ENCODE measurements at places on chromosomes 7 and 10. TPM values are rescaled to one million over a fixed set of nuclear protein-coding genes. Genes with fewer than 3 reads are reported as not detected.

Gene SPDYE6
- not detected for total RNA-seq

Gene INMT
- total RNA-seq, result 35.5 TPM

Gene ST8SIA6
- total RNA-seq, result 0.52 TPM

Gene MKX
- 5.2 TPM for total RNA-seq

Gene MRLN
- total RNA-seq, result 156 TPM

Gene HOXA11
- total RNA-seq, result 2.1 TPM

Gene BCL7B
- 6.8 TPM for total RNA-seq

Gene HOXA6
- 3.1 TPM for total RNA-seq

Gene BTBD16
- total RNA-seq, result not detected

Gene VWA2
- total RNA-seq, result not detected

Gene CCL24
- not detected for total RNA-seq

Gene C10orf62
- total RNA-seq, result under 0.01 TPM
